ENCODE measurements at places on chromosomes 5 and 9. TPM values are rescaled to one million over a fixed set of nuclear protein-coding genes. Genes with fewer than 3 reads are reported as not detected.

CYSRT1 gene
- total RNA-seq, result 0.55 TPM

IL6ST gene
- 46.1 TPM for total RNA-seq

FGF1 gene
- total RNA-seq, result not detected

OBP2B gene
- not detected for total RNA-seq

WNT8A gene
- not detected for total RNA-seq

PNPLA7 gene
- 7.0 TPM for total RNA-seq

ZBTB6 gene
- total RNA-seq, result 13.0 TPM

JAKMIP2 gene
- 4.5 TPM for total RNA-seq

ASS1 gene
- total RNA-seq, result 2.6 TPM

TSSK1B gene
- total RNA-seq, result not detected

SYNPO gene
- total RNA-seq, result 0.25 TPM

C5orf34 gene
- 9.8 TPM for total RNA-seq

DNA sequence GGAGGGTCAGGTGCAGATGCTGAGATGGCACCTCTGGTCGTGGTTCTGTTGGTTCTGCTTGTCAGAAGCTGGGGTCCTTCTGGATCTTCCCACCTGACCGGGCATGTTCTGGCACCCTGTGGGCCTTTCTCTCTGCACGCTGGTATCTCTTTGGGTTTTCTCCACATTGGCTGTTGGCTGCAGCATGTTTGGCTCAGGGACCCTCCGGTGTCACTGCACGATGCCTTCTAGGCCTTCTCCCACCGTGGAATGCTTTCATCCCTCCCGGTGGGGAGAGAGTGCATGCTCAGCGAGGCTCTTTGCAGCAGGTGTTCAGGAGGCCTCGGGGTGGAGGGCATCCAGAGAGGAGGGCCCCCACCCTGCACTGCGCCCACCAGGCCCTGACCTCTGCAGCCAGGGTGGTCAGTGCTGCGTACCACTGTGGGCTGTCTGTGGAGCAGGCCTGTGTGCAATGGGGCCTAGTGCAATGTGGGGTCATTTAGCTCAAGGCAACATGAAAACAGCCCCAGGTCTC, 119.4 kb downstream of the WNK2 start:
- no peak overlapping the region for H3K4me3 ChIP-seq
- H3K4me1 ChIP-seq, result peaks cover 6% of the 10 kb centered on the region
- H3K36me3 ChIP-seq, result no peaks in the 10 kb centered on the region
- no peak for DNase-seq
- no peaks in the 10 kb centered on the region for H3K27me3 ChIP-seq

DNA sequence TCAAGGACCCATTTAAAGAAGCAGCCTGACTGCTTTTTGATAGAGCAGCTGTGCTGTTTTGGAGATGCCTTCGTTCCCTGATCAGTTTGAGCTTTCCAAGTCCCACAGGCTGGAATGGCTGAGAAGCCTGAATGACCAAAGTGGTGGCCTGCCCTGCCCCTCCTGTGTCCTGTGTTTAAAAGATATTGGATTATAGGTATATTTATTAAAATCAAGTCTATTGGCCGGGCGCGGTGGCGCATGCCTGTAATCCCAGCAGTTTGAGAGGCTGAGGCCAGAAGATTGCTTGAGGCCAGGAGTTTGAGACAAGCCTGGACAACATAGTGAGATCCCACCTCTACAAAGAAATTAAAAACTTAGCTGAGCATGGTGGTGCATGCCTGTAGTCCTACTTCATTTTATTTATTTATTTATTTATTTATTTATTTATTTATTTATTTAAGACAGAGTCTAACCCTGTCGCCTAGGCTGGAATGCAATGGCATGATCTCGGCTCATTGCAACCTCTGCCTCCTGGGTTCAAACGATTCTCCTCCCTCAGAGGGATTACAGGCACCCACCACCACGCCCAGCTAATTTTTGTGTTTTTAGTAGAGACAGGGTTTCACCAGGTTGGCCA, 87.7 kb downstream of the CACNA1B start:
- no peaks in the 10 kb centered on the region for H3K36me3 ChIP-seq
- no peak overlapping the region for H3K4me3 ChIP-seq
- no peak overlapping the region for H3K27ac ChIP-seq
- no peaks in the 10 kb centered on the region for H3K4me1 ChIP-seq

DNA sequence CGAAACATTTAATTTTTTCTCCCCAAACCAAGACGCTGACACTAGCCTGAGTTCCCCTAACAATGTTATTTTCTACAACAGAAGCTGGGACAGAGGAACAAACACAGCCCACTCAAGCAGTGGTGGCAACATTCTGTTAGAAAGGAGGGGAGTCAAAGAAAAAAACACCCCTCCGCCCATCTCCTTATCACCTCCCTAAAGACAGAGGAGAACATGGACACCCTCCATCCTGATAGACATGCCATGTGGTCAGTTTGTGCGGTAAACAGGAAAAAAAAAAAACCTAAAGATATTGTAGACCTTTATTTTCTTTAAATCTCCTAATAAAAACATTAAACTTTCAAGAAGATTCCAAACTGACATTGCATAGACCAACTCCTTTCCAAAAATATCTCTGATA, 2.9 kb upstream of the DPM2 start:
- H3K4me1 ChIP-seq, result peaks cover 30% of the 10 kb centered on the region
- peak overlapping the region; percentile 11 for H3K27ac ChIP-seq
- H3K36me3 ChIP-seq, result peaks cover 15% of the 10 kb centered on the region
- H3K4me3 ChIP-seq, result no peak overlapping the region

GRCh38 chr5:6598351-6598900, 34.4 kb downstream of the NSUN2 start:
- peaks cover 38% of the 10 kb centered on the region for H3K36me3 ChIP-seq
- H3K27ac ChIP-seq, result no peak overlapping the region
- no peak overlapping the region for H3K4me3 ChIP-seq

DNA sequence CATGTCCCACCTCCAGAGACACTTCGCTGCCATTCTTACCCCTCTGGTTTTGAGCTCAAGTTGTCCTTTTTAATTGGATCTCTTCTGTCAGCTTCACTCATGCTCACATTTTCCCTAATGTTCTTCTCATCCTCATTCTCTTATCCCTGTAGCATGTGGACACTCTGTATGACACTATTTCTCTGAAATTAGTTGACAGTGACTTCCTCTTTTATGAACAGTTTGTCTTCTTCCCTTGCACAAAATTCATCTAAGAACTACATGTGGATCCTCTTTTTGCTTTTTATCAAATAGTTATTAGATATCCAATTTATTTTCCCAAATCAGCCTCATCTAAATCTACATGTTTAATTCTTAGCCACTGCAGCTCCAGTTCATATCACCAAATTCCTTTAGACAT, 676.2 kb downstream of the MAT2B start:
- no peak overlapping the region for H3K27ac ChIP-seq
- no peaks in the 10 kb centered on the region for H3K27me3 ChIP-seq
- no peak for DNase-seq
- no peaks in the 10 kb centered on the region for H3K36me3 ChIP-seq
- H3K4me1 ChIP-seq, result no peaks in the 10 kb centered on the region

DNA sequence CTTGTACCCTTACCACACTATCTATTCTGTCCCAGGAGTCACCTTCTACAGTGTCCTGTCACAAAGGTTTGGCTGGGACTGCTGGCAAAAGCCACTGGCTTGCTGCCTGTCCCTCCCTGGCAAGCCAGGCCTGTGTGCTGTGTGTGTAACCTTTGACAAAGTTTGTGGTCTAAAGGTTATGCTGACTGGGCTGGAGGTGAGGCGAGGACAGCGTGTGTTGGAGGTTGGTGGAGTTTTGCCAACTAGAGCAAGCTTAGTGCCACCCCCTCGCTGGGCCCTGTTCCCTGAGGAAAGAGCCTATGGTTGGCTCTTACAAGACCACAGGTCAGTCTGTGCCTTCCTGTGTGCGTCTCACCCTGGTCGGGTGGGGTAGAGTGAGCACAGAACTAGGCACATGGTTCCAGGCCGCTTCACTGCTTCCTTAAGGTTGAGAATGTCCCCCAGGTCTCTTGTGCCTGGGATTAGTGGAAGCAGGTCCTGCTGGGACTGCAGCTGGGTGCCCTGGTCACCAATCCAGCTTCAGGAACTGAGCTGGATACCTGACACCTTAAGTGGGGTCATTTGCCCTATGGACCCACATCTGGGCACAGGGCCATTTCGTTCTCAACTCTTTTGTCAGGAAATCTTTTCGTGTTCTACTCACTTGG, 152.2 kb downstream of the GADD45G start:
- H3K4me1 ChIP-seq, result peaks cover 1% of the 10 kb centered on the region
- no peak overlapping the region for H3K27ac ChIP-seq
- no peak overlapping the region for H3K4me3 ChIP-seq

DNA sequence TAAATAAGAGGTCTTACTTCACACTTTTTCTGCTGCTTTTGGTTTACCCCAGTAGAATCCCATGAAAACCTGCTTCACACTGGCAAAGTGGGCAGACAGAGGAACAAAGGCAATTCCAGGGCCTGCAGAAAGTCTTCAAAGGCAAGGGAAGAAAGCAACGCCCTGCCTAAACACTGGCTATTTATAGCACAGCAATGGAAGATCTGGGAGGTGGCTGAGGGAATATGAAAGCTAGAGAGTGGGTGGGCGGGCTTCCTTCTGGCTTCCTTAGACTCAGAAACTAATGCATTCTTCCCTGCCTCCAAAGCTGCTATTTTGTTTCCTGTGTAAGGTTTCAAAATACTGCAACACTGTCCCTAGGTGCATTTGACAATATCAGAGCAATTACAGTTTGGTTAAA, 46.8 kb downstream of the ELAVL2 start:
- H3K4me1 ChIP-seq, result no peaks in the 10 kb centered on the region
- H3K36me3 ChIP-seq, result no peaks in the 10 kb centered on the region
- DNase-seq, result no peak
- no peaks in the 10 kb centered on the region for H3K27me3 ChIP-seq

- H3K4me3 ChIP-seq, result peak overlapping the region; percentile 96
- peaks cover 49% of the 10 kb centered on the region for H3K4me1 ChIP-seq
- peaks cover 32% of the 10 kb centered on the region for H3K36me3 ChIP-seq
- H3K27ac ChIP-seq, result peak overlapping the region; percentile 94
- no peak for DNase-seq
- no peaks in the 10 kb centered on the region for H3K27me3 ChIP-seq
These were observed 700 bp downstream of the SKP2 start for GRCh38 chr5:36152324-36153297.

DNA sequence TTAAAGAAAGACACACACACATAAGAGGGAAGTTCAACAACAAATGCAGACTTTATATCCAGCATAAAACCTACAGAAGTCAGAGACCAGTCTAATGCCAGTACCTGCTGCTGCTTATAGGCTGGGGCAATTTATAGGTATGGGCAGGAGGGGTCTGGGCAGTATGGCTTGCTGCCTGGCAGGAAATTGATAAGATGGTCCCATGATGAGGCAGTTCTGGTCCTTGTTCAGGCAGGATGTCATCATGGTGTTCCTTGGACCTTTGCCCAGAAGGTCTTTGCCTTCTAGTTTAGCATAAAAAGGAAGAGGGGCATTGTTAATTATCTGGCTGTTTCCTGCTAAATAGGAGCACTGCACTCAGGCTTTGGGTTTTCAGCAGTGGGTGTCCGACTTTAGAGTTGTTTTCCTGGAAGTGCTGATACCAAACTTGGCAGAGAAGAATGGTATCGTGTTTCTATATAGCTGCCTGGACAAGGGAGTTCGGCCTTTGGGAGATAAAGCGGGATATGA, 10.4 kb upstream of the PDCD1LG2 start:
- H3K36me3 ChIP-seq, result peaks cover 11% of the 10 kb centered on the region
- H3K27ac ChIP-seq, result no peak overlapping the region
- peaks cover 3% of the 10 kb centered on the region for H3K4me1 ChIP-seq
- H3K27me3 ChIP-seq, result no peaks in the 10 kb centered on the region
- H3K4me3 ChIP-seq, result no peak overlapping the region

GRCh38 chr9:112493393-112494137, 6.9 kb downstream of the KIAA1958 start:
- DNase-seq, result no peak
- no peak overlapping the region for H3K4me3 ChIP-seq
- H3K27me3 ChIP-seq, result no peaks in the 10 kb centered on the region

- no peak for DNase-seq
- no peaks in the 10 kb centered on the region for H3K36me3 ChIP-seq
- H3K4me3 ChIP-seq, result no peak overlapping the region
- H3K4me1 ChIP-seq, result no peaks in the 10 kb centered on the region
- no peaks in the 10 kb centered on the region for H3K27me3 ChIP-seq
These were observed 85.6 kb downstream of the CDH18 start for GRCh38 chr5:19902316-19902934.

DNA sequence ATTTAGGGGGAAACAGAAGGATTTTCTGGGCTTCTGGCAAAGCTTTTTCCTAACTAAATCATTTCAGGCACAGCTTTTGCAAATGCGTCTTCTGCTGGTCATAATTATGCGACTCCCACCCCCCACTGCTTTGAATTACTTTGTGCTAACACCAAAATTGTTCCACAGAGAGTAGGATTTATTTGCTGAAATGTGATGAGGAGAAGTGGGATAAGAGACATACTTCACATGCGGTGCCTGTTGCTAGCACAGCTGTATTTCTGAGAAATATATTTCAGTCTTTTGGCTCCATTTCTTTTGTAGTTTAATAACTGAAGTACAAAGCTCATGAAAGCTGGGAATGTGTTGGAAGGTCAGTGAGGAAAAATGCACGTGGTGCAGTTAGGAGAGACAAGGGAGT, 83.2 kb upstream of the TAS2R1 start:
- no peak for DNase-seq
- H3K4me3 ChIP-seq, result no peak overlapping the region
- H3K4me1 ChIP-seq, result no peaks in the 10 kb centered on the region
- H3K27ac ChIP-seq, result no peak overlapping the region

- no peak for DNase-seq
- H3K36me3 ChIP-seq, result no peaks in the 10 kb centered on the region
- H3K4me3 ChIP-seq, result no peak overlapping the region
- H3K27ac ChIP-seq, result no peak overlapping the region
- no peaks in the 10 kb centered on the region for H3K27me3 ChIP-seq
These were observed 198.9 kb downstream of the NXNL2 start for GRCh38 chr9:88733651-88734421.
